ENCODE measurements at places on chromosomes 2 and 18.

GRCh38 chr2:102025583-102026267 is 34.0 kb downstream of the IL1R2 start:
- no peak for DNase-seq

GRCh38 chr2:237280229-237280628 is 133.7 kb downstream of the COL6A3 start:
- no peak for DNase-seq

- no peak for DNase-seq
Observed at GRCh38 chr2:217873371-217873770, 129.4 kb downstream of the TNS1 start.

DNA sequence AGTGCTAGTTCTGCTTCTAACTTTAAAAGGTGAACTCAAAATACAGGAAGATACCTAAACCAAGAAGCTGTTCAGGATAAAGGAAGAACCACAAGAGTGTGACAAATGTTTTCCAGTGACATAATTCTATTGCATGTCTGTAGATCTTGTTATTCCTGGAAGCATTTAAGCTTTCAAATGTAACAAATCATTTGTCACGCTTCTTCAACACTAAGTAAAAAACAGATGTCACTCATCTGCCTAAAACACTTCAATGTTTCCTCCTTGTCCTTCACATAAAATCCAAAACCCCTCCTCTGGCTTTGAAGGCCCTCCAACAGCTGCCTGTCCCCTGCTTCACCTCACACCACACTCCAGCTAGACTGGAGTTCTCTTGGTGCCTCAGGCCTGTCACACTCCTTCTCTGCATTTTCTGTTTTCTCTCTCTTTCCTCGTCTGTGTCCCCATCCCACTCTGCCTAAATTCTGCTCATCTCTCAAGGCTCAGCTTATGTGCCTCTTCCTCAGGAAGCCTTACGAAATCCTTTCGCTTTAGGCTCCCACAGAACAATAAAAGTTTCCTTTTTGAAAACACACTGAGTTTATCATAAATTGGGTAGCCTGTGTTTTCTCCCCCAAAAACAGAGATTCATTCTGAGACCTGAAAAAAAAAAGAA is 6.4 kb upstream of the CLEC4F start:
- no peak for DNase-seq

DNA sequence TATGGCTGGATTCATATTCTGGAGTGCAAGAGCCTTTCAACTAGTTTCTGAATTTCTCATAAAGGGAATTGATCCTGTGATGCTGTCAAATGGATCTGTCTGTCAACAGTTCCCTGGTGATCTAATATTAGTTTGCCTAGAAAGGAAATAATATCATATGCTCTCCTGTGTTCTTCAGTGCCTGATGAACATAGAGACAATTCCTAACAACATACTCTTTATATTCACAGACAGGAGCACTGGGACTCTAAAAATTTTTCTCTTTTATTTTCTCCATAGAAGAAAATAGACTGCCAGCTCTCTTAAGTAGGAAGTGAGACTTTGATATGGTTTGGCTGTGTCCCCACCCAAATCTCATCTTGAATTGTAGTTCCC is 259.7 kb downstream of the TMX3 start:
- DNase-seq: no peak

- DNase-seq: no peak
Observed at GRCh38 chr2:190978389-190979053, 35.5 kb downstream of the STAT1 start.

DNA sequence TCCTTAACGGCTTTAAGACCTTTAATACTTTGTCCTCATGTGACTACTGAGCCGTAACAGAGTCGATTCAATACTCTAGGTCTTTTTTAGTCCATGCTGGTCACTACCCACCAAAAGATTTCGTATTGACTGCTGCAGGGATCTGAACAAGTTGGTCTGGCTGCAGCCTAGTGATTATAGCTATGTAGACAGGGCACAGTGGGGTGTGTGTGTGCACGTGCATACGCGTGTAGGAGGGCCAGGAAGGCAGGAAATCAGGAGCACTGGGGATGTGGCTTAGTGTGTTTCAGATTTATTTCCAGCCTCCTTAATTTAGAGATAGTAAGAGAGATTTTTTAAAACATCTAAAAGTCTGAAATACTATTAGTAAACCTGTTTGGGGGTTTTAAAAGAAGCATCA is 161.4 kb downstream of the MYO3B start:
- DNase-seq: no peak

DNA sequence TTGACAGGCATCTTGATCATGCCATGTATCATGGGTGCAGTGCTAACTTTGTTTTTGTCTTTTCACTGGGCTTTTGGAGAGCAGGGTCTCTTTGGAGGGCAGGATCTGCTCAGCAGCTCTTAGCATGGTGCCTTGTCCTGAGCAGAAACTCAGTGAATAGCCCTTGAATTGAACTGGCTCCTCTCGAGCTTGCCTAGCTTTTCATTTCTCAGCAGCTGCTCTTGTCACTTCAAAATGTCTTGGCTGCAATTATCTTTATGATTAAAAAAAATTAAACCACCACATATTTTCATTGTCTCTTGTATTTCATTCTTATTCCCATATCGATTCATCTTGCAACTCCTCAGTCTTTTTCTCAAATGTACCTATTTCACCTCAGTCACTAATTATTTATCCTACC is 50.5 kb downstream of the CCDC85A start:
- no peak for DNase-seq

DNA sequence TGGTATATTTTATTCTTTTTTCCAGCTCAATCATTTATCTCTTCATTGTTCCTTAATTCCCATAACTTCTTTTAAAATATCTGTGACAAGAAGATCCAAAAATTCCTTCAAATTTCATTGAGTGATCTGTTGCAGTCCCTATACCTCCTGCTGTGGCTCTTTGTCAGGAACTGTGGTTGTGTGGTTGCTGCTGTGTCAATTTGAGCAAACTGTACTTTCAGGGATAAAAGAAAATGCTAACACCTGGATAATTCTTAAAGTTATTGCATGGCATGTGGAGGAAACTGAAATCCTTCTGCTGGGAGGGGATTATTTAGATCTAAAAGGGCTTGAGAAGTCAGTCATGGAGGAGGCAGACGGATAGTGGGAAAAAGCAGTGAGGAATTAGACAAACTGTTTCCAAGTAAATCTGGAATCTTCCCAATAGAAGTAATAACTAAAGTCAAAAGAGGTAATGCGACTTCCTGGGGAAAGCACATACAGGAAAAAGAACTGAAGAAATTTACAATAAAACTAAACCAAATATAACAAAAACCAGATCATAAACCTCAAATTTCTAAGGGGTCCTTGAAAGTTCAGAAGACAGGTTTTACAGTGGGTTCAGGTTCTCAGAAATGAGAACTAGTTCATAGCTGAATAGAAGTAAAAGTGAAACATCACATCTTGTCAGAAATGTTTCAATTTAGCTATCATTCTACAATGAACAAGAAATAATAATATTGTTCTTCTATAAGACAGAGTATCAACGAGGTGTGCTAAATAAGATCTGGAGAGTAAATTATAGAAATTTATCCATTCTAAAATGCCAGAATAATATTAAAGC is 33.5 kb upstream of the CD226 start:
- DNase-seq: no peak

DNA sequence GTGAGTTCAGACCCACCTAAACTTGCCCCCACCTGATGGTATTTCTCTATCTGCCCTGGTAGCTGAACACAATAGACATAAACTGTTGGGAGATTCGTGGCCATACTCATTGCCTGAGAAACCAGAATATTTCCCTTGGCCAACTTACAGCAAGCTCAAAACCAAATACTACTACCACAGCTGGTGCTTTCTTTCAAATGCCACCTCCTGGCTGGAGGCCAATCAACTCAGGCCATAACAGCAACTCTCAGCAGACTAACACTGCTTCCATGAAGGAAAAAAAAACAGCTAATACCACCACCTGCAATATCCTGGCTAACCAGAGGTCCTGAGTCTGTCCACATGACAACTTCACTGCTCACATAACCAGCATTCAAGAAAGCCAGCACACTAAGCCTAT is 373.1 kb downstream of the CMPK2 start:
- no peak for DNase-seq

GRCh38 chr2:74026687-74027241 is 42.1 kb downstream of the TET3 start:
- DNase-seq: no peak

DNA sequence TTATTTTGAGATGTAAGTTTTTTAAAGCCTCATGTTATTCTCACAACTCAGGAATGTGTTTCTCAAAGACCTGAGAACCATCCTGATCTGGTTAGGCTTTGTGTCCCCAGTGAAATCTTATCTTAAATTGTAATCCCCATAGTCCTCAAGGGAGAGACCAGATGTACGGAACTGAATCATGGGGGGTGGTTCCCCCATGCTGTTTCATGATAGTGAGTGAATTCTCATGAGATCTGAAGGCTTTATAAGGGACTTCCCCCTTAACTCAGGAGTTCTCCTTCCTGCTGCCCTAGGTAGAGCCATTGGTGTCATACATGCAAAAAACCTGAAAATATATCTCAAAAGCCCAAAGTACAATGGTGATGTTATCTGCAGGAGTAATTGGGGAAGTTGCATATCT is 836.7 kb downstream of the CBLN2 start:
- DNase-seq: no peak

DNA sequence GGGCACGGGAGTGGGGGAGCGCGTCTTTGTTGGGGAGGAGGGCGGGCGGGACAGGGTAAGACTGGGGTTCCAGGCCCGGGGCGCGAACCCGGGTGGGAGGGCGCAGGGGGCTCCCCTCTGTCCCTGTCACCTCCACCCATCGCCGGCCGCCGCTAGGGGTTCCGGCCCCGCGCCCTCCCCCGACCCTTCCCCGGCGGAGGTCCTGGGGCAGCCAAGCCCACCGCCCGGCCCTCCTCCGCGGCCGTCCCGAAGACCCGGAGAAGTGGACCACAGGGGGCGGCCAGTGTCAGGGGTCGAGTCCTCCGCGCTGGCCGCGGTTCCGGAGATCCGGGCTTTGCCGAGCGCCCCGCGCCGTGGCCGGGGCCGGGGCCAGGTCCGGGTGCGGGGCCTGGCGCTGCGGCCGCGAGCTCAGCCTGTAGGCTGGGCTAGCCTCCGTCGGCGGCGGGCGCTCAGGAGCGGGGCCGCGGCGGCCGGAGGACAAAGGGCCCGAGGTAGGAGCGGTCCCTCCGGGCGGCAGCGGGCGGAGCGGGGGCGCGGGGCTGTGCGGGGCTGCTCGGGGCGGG is 16.6 kb upstream of the E2F6 start:
- DNase-seq: no peak

- no peak for DNase-seq
Observed at GRCh38 chr2:126831234-126832005, 67.3 kb upstream of the TEX51 start.
